ENCODE measurements at places on chromosomes 2 and 18. TPM values are rescaled to one million over a fixed set of nuclear protein-coding genes. Genes with fewer than 3 reads are reported as not detected.

DNA sequence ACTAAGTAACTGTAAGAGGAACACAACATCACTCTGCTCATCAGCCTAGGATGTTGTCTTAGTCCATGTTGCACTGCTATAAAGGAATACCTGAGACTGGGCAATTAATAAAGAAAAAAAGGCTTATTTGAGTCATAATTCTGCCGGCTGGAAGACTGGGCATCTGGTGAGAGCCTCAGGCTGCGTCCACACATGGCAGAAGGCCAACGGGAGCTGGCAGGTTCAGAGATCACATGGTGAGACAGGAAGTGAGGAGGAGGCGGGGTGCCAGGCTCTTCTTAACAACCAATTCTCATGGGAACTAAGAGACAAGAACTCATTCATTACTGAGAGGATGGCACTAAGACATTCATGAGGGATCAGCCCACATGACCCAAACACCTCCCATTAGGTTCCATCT is 46.8 kb downstream of the EPG5 start:
- DNase-seq: no peak

The IL1B gene
- total RNA-seq: not detected

The TEX44 gene
- total RNA-seq: not detected

DNA sequence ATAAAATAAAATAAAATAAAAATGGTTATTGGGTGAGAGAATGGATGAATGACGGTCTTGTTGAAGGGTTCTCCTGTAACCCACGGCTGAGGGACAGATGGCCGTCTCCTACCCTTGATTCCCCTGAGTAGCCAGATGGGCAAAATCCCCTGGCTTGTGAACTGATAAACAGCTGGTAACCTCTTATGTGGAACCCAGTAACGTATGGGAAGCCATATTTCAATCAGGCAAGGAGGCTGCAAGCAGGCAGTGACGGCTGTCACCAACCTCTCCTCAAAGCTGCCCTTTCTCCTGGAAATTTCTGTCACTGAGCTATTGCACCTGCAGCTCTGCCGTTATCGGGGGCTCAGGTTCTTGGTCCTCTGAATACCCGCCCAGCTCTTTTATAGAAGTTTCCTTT is 165.3 kb upstream of the SMAD2 start:
- no peak for DNase-seq

- DNase-seq: no peak
Observed at GRCh38 chr18:30915336-30915988, 127.1 kb downstream of the DSC3 start.

The CNTNAP5 gene
- total RNA-seq: 0.70 TPM

GRCh38 chr2:232615339-232615738 is 18.1 kb upstream of the EFHD1 start:
- DNase-seq: no peak

The TUBA3E gene
- total RNA-seq: not detected

The KIAA1328 gene
- 5.3 TPM for total RNA-seq
